A172 (cell line): ENCODE measurements at places on chromosomes 1 and 21.

GRCh38 chr1:113978863-113979702, at the start of gene OLFML3:
Gene OLFML3, plus strand, starts transcription at chr1:113979474. Its CDS starts 43 bp downstream, at chr1:113979517.
- peak; percentile 84 for DNase-seq

DNA sequence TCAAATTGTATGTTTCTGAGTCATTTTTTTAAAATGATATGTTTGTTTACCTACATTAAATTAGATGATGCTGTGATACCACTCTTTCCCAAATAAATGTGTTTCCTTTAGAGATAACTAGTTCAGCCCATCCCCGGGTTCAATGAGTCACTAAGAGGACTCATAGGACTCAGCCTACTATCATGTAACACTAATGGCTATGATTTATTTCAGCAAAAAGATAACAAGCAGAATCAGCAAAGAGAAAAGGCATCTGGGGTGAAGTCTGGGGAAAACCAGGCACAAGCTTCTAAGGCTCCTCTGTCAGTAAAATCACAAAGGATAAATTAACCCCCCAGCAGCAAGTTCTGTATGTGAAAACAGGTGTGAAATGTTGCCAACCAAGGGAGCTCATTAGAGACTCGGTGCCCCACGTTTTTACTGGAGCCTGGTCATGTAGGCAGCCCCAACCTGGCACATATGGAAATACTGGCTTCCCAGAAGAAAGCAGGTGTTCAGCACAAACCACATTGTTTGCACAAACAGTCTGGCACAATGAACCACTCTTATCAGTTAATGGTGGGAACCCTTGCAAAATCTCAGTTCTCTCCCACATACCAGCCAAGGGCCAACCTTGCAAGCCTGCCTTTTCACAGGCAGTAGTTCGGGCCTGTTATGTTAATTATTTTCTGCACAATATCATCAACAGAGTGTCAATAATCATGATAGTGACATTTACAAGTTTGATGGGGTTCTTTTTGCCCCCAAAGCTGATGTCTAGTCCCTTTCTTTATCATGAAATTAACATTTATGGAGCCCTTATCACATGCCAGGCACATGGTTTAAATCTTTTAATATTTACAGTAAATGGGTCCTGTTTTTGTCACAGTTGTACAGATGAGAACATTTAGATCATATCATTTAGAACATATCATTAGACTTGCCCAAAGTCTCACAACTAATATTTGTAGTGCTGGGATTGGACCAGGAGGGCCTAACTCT, 23.1 kb upstream of the CNN3 start:
- DNase-seq: peak; percentile 97

DNA sequence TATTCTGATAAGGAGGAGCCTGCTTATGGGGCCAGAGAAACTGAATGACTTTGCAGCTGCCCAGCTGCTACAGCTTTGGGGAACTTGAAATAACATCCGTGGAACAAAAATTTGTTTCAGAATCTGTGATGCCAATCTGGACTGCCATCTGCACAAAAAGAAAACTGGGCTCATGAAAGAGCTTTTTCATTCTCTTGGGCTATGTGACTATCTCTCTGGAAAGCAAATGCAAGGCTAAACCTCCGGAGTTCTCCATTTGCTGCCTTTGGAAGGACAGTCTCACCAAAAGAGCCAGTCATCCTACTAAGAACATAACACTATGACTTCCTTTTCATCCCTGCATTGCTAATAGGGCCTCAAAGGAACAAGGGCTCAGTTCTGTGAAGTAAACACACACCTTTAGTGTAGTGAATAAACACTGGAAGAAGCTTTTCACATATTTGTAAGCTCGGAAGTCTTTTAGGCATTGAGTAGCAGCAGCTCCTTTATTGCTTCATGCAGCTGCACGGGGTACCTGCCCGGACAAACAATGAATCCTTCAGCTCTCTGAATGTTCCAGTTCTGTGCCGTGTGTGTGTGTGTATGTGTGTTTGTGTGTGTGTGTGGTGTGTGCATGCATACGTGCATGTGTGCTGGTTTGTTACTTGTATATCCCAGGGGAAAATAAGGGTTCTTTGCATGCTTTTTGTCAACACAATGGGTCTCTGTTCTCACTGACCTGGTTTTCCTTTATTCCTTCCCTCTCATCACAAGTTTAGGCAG, 255.5 kb upstream of the SGIP1 start:
- DNase-seq: no peak

- DNase-seq: no peak
Measured at GRCh38 chr1:64358692-64359091, 111.2 kb upstream of the CACHD1 start.

GRCh38 chr1:60503266-60503925, 429.8 kb upstream of the C1orf87 start:
- DNase-seq: no peak

DNA sequence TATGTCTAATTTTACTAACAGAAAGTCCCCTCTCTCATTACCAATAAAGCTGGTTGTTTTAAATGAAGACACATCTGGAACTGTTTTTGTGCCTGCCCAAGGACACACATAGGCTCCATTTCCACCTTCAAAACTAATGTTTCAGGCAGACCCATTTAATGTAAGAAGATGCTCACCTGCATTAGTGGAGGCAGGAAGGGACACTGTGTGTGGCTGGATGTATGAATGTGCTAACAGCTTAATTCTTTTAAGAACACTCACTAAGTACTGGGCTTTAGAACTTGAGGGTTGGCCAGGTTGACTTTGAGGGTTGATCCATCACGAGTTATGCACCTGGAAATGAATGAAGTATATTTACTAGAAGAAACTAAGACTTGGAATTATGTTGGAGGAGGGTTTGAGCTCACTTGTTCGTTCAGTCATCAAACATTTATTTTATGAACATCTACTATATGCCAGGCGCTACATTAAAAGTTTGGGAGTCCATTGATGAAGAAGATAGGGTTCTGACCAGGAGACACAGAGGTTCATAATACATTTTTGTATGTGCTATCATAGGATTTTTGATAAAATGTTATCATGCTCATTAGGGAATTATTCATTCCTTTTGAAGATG, 5.4 kb downstream of the JUN start:
- DNase-seq: no peak

DNA sequence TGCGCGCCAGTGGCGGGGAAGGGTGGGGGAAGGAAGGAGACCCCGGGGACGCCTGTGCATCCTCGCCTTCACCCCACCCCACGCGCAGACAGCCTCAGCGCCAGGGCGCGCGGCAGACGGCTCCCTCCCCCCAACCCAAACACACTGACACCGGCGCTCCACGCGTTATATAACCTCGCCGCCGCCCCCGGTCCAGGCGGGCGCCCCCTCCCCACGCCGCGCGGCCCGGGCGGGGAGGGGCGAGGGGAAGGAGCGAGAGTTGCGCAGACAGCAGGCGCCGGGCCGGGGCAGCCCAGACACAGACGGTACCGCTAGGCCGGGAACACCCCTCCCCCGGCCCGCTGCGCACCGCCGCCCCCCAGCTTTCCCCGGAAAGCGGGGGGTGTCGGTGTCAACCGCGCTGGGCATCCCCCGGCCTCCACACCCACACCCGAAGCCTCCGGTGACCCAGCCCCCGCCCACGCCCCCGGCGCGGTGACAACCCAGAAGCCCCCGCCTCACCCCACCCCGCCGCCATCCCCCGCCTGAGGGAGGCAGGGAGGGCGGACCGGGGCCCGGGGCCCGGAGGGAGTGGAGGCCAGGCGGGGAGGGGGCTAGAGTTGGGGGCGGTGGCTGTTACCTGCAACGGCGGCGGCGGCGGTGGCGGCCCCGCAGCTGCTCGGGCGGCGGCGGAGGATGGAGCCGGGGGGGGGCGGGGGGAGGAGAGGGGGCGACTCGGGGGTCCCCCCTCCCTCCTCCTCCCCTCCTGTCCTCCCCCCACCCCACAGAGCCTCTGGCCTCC, 432 bp downstream of the AKT3 start:
- DNase-seq: peak; percentile 22

DNA sequence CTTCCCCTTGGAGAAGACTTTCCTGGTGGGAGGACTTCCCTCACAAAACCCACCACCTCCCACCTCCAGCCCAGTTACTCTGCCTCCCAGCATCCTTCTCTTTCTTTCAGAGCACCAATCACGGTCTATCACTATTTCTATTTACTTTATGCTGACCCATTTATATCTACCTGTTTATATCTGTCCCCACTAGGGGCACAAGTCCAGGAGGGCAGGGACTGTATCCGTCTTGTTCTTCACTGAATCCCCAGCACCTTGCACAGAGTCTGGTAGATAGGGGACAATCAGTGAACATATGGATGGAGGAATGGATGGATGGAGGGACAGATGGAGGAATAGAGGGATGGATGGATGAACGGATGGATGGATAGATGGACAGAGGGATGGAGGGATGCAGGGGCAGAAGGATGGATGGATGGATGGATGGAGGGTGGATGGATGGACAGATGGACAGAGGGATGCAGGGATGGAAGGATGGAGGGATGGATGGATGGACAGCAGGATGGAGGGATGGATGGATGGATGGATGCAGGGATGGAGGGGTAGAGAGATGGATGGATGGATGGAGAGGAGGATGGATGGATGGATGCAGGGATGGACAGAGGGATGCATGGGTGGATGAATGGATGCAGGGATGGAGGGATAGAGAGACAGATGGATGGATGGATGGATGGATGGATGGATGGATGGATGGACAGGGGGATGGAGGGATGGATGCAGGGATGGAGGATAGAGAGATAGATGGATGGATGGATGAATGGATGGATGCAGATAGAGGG, 5.5 kb downstream of the C1QB start:
- DNase-seq: no peak

GRCh38 chr1:13605159-13605558, 21.5 kb downstream of the PDPN start:
- no peak for DNase-seq

GRCh38 chr1:91752324-91752723, 133.6 kb downstream of the TGFBR3 start:
- no peak for DNase-seq

GRCh38 chr21:45372732-45373355, 32.1 kb upstream of the COL18A1 start:
- DNase-seq: no peak

- DNase-seq: peak; percentile 83
Measured at GRCh38 chr21:39125752-39126485, 57.3 kb downstream of the PSMG1 start.

GRCh38 chr1:206859082-206859521, 6.3 kb upstream of the IL20 start:
- no peak for DNase-seq

- DNase-seq: peak; percentile 69
Measured at GRCh38 chr1:36008546-36009197, 75.2 kb upstream of the TEKT2 start.

- DNase-seq: peak; percentile 36
Measured at GRCh38 chr1:54850069-54850730, 36.8 kb downstream of the DHCR24 start.

- peak; percentile 62 for DNase-seq
Measured at GRCh38 chr1:61851849-61852669, 109.8 kb downstream of the PATJ start.

DNA sequence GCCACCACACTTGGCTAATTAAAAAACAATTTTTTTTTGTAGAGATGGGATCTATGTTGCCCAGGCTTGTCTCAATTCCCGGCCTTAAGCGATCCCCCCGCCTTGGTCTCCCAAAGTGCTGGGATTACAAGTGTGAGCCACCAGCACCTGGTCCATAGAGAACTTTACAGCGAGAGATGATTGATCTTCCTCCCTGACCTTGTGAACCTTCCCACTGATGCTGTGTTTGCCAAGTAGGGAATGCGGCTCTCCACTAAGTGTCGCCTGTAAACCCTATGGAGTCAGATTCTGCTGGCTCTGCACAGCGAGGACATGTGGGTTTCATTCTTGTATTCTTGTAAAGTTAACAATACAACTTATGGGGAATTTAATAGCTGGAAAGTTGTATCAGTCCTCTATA, 81.3 kb upstream of the LYST start:
- DNase-seq: no peak

GRCh38 chr1:64484651-64485050, 14.7 kb downstream of the CACHD1 start:
- DNase-seq: no peak

DNA sequence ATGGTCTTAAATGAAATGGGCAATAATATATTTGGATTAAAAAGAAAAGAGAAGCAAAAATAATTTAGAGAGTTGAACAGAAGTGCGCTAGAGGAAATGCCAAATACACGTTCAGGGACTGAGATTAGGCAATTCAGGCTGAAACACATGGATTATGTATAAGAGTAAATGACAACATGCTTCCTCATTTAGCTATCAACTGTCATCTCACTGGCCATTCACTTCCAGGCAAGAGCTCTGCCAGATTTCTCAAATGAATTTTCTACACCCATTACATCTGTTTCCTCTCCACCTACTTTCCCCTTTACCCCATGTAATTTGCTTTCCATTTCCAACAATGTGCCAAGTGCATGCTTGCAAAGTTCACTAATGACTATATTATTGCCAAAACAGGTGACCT, 582.4 kb downstream of the LTN1 start:
- DNase-seq: no peak

DNA sequence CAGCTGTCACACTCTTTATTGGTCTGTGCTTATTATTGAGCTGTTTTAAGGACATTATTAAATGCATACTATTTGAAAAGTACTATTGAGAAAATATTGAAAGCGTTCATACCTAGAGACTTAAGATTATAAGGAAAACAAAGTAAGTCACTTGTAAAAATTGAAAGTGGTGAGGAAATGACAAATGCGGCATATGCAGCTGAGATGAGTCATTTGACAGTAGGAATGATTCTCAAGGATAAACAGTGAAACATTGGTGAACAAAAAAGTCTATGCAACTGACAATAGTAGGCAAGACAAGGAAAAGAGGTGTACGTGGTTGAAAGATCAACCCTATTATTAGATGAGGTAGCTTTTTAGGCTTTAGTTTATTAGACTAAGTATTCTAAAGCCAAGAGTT, 82.6 kb upstream of the MAP10 start:
- peak; percentile 25 for DNase-seq

DNA sequence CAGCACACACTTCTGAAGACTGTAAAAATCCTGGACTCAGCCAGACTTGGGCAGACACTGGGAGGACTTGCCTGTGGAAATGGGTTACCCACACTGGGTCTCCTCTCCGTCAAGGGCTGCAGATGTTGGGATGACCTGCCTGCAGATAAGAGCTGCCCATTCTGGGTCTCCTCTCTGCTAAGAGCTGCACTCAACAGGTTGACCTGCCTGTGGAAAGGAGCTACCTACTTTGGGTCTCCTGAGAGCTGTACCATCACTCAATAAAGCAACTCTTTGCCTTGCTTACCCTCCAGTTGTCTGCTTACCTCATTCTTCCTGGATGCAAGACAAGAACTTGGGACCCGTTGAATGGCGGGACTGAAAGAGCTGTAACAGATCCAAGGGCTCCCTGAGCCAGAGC, 28.2 kb downstream of the ZCCHC17 start:
- no peak for DNase-seq

DNA sequence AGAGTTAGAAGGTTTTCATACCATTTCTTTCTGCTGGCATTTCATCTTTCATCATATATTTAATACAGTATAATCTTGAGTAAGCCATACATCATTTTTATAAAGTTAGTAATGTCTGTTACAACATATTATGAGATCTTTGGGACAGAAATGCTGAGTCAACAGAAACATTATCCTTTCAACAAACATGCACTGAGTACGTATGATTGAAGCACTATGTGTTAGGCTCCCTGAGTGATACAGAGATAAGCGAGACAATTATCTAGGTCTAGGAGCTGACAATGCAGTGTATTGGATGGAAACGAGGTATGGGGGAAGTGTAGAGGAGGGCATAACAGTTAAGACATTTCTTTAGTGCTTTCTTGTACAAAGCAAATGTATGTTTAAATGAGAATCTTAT, 19.7 kb upstream of the GPR52 start:
- DNase-seq: no peak

GRCh38 chr1:236893626-236894545, 98.8 kb downstream of the MTR start:
- no peak for DNase-seq
